ENCODE measurements at places on chromosomes 7 and 10. TPM values are rescaled to one million over a fixed set of nuclear protein-coding genes. Genes with fewer than 3 reads are reported as not detected.

GRCh38 chr7:116495736-116496135, 3.8 kb upstream of the CAV2 start:
- no peak for DNase-seq

DNA sequence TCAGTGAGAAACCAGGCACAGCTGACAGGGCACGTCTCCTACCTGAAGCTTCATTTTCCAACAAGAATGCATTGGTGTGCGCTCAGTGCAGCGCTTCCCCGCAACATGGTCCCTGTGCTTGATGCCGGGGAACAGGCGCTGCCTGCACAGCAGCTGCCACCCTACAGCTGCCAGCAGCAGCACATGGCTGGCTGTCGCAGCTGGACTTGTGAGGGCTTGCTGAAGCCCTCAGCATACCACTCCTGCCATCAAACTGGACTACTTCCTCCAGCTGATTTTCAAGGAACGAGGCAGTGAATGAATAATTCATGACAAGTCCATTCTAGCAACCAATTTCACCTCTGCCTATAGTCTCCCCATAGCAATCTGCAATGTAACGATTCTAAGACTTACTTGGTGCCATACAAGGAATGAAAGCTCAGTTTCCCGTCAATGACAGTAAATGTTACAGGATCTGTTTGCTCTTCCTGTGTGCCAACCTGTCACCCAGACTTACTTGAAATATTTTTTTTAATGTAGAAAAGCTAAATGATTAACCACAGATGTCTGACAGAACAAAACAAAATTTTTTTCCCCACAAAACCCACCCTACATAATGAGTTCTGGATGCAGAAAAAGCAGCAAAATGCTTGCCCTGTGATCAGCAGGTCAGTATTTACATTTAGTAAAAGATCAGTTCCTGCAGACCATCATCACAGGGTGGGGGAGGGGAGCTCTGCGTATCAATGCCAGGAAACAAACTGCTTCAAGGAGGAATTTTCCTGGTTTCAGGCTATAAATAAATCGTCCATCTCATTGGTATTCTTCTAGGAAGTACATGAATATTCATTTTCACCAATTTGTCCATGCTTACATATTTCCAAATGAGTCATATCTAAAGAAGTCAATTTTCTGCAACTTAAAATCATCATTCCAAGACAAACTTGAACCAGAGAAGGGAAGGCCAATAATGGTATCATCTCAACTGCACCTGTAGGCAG, 140.6 kb downstream of the ALOX5 start:
- no peak for DNase-seq

- DNase-seq: peak; percentile 92
Observed at GRCh38 chr7:42940985-42941847, 9.0 kb downstream of the MRPL32 start.

DNA sequence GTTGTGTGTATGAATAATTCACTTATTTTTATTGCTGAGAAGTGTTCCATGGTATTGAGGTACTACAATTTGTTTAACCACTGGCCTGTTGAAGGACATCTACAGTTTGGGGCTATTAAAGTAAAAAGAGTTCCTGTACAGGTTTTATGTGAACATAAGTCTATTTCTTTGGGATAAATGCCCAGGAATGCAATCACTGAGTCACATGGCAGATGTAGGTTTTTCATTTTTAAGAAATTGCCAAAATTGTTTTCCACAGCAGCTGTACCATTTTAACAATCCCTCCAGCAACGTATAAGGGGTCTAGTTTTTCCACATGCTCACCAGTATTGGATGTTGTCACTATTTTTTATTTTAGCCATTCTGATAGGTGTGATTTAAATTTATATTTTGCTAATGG, 243.9 kb downstream of the TNS3 start:
- DNase-seq: no peak

GRCh38 chr10:49830016-49830415, 67.9 kb upstream of the OGDHL start:
- DNase-seq: no peak

DNA sequence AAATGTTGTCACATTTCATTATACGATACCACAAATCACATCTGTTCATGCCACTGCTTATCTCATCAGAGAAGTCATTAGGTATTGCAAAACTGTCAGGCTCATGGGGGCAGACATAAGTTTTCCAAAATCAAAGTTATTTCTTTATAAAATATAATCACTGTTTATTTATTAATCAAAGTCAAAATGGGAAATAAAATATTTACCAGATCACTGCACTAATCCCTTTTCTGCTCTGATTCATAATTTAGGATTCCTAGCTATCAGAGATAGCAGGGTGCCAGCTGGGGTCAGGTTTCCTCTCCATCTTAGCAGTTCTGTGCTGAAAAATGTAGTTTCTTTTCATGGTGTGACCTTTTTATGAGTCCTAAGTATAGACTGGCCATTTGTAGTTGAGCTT, 117.7 kb upstream of the LANCL2 start:
- DNase-seq: no peak

DNA sequence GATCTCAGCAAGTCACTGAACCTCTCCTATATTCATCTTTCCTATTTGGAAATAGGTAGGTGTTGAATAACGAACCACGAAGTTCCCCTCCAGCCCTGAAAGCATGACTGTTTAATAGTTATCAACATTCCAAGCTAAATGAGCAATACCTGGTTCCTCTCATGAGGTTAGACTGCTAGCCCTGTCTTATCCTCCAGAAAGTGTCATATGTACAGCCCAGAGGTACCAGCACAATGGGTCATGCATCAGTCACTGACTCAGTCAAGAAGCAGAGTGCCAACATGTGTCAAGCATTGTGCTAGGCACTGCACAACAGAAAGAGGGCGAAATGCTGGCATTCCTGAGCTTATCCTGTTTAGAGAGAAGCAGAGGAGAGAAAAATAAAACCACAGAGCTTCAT, 70.0 kb downstream of the AMPH start:
- no peak for DNase-seq

DNA sequence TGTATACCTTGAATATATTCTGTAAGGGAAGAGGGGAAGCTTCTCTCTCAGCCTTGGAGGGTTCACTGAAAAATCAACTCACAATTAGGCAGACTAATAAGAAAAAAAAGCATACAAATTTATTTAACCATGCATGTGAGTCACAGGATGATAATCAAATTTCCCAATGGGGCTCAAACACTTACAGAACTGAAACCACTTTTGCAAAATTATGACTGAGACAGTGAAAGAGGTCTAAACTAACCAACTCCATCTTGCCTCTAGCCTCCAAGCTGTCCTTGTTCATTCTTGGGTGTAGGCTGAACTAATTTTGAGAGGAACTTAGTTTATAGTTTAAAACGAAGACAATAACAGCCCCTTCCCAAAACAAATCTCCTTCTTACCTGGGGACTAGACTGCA, 618.3 kb upstream of the AUTS2 start:
- DNase-seq: no peak

- no peak for DNase-seq
Observed at GRCh38 chr10:91076991-91077548, 143.4 kb upstream of the PCGF5 start.

Gene CEP41
- total RNA-seq: 5.5 TPM

Gene UCN3
- total RNA-seq: not detected

Gene FGFR2
- 90.4 TPM for total RNA-seq

Gene NPY4R
- 0.12 TPM for total RNA-seq

Gene KAT6B
- 28.8 TPM for total RNA-seq

Gene JAKMIP3
- 0.32 TPM for total RNA-seq

Measured in hepatocyte (in vitro differentiated cells).